Myocyte (in vitro differentiated cells): ENCODE measurements at places on chromosomes 1 and 21. TPM values are rescaled to one million over a fixed set of nuclear protein-coding genes. Genes with fewer than 3 reads are reported as not detected.

The LRP8 gene
- 11.4 and 38.0 TPM in 2 replicates for total RNA-seq

The PIGP gene
- 21.3 and 29.5 TPM in 2 replicates for total RNA-seq

The ITLN2 gene
- not detected in 2 replicates for total RNA-seq

The TMEM51 gene
- 4.5 and 9.5 TPM in 2 replicates for total RNA-seq

The IL19 gene
- not detected in 2 replicates for total RNA-seq

The NHLH1 gene
- 0.21 and 0.51 TPM in 2 replicates for total RNA-seq

The S100A7 gene
- total RNA-seq = not detected in 2 replicates

The LRRC53 gene
- 0.10 and 0.11 TPM in 2 replicates for total RNA-seq
